ENCODE measurements at places on chromosomes 1 and 21. TPM values are rescaled to one million over a fixed set of nuclear protein-coding genes. Genes with fewer than 3 reads are reported as not detected.

MTARC2 gene
- total RNA-seq: 9.1 TPM

NID1 gene
- 8.6 TPM for total RNA-seq

OR2L3 gene
- not detected for total RNA-seq

ZYG11A gene
- not detected for total RNA-seq

DCDC2B gene
- not detected for total RNA-seq

CELA2B gene
- total RNA-seq: not detected

INKA2 gene
- total RNA-seq: 0.07 TPM

SGIP1 gene
- total RNA-seq: not detected

GRCh38 chr1:58932859-58933598 is 149.2 kb upstream of the JUN start:
- H3K36me3 ChIP-seq: peaks cover 15% of the 10 kb centered on the region
- H3K27me3 ChIP-seq: no peaks in the 10 kb centered on the region
- no peak overlapping the region for H3K4me3 ChIP-seq
- DNase-seq: peak; percentile 96

DNA sequence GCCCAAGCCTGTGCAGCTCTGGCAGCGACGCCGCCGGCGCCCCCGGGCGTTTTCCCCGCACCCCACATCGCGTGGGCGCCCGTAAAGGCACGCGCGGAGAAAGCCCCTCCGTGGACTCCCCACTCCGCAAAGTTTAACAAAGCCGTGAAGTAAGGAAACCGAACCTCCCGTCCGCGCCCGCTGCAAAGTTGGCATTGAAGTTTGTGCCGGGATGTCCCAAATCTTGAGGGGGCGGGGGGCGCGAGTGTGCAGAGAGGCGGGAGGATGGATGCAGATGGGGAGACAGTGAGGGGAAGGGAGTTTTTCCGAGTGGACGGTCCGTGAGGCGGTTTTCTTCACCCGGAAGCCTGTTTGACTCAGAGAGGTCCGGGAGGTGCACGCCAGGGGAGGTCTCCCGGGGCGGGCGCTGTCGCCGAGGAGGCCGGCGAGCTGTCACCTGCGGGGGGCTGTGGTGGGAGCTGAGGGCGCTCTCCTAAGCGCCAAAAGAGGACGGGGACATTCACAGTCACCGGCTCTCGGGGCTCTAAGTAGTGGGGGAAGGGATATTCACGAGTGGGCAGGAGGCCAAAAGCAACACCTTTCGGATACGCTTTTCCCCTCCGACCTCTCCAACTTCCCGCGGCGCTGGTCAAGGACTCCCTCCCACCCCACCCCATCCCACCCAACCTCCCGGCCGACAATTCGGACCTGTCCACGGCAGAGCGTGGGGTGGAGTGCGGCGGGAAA is 1.3 kb downstream of the WLS start:
- no peaks in the 10 kb centered on the region for H3K27me3 ChIP-seq
- H3K4me3 ChIP-seq: peak overlapping the region; percentile 96
- peak; percentile 38 for DNase-seq
- H3K27ac ChIP-seq: no peak overlapping the region
- peaks cover 26% of the 10 kb centered on the region for H3K36me3 ChIP-seq
- H3K4me1 ChIP-seq: peaks cover 19% of the 10 kb centered on the region

- H3K27ac ChIP-seq: no peak overlapping the region
- DNase-seq: no peak
- H3K36me3 ChIP-seq: no peaks in the 10 kb centered on the region
- no peak overlapping the region for H3K4me3 ChIP-seq
Observed at GRCh38 chr1:116878804-116879477, 30.8 kb upstream of the PTGFRN start.

DNA sequence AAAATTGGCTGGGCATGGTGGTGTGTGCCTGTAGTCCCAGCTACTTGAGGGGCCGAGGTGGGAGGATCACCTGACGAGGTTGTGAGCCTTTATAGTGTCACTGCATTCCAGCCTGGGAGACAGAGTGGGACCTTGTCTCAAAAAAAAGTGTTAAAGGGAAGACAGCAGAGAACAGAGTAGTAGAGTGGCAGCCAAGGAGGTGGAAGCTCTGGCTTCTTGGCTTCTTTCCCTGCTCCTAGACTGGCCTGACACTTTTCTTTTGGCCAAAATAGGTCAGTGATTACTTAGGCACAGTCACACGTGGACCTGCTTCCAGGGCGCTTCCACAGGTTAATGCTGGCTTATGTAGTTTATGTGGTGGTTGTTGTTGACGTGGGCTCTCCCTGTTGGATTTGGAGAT is 3.2 kb downstream of the DIP2A start:
- no peak for DNase-seq
- no peaks in the 10 kb centered on the region for H3K27me3 ChIP-seq
- peaks cover 31% of the 10 kb centered on the region for H3K36me3 ChIP-seq
- no peak overlapping the region for H3K4me3 ChIP-seq
- H3K4me1 ChIP-seq: no peaks in the 10 kb centered on the region

DNA sequence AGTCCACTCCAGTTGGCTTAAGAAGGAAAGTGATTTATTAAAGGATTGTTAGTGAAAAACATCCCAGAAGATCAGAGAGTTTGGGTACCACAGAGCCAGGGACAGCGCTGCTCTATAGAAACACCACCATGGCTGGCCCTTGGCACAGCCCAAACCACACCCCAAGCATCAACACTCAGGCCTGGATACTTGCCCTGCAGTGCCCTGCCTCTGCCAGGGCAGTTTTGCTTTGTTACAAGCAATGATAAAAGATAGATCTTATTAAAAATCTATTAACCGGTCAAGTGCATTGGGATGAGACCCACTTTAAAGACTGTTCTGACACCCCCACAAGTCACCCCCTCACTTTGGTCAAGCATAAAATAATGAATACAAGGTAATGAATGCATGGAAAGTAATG is 56.6 kb downstream of the KIF21B start:
- H3K36me3 ChIP-seq: peaks cover 31% of the 10 kb centered on the region
- no peaks in the 10 kb centered on the region for H3K4me1 ChIP-seq
- no peak overlapping the region for H3K4me3 ChIP-seq
- no peak overlapping the region for H3K27ac ChIP-seq

GRCh38 chr21:42145569-42146272 is 73.2 kb upstream of the ABCG1 start:
- no peak overlapping the region for H3K27ac ChIP-seq
- no peaks in the 10 kb centered on the region for H3K36me3 ChIP-seq
- no peak overlapping the region for H3K4me3 ChIP-seq
- peaks cover 24% of the 10 kb centered on the region for H3K27me3 ChIP-seq

Measured in Calu3 (cell line).